WTC11 (cell line): ENCODE measurements at places on chromosomes 3 and 15. TPM values are rescaled to one million over a fixed set of nuclear protein-coding genes. Genes with fewer than 3 reads are reported as not detected.

Gene CELF6
- not detected in 3 replicates for total RNA-seq

- peak; percentile 84 for DNase-seq
These were observed at the start of gene ZIC1 for GRCh38 chr3:147409143-147410115. TSS of gene ZIC1 (plus strand) at chr3:147409365. CDS start at chr3:147410113, 748 bp downstream.

DNA sequence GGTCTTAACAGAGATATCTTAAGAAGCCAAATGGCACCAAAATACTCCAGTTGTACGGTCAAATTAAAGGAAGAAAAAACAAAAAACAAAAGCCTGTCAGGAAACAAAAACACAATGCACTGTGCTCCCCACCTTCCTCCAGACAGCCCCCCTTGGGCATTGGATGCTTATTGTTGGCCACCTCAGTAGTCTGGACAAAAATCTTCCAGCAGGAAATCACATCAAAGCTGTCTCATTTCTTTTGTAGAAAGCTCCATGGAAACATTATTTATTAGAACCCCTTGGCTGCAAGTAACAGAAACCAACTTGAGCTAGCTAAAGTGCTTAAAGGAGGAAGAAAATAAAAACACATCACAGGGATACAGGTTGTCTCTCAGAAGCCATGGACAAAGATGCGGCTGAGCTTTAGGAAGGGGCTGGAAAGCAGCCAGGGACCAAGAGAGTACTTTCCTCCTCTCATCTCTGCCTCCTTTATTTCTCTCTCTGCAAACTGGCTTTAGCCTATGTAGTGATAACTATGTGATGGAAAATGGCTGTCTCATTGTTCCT, 651.5 kb upstream of the ADAMTS9 start:
- no peak for DNase-seq

- DNase-seq, result no peak
These were observed 89.5 kb downstream of the ITPR1 start for GRCh38 chr3:4582624-4583023.
